Glomerular endothelial cell (primary cell): ENCODE measurements at places on chromosomes 16 and 17. TPM values are rescaled to one million over a fixed set of nuclear protein-coding genes. Genes with fewer than 3 reads are reported as not detected.

- DNase-seq, result no peak
Measured at GRCh38 chr17:36721560-36722120, 120.3 kb downstream of the MRM1 start.

DNA sequence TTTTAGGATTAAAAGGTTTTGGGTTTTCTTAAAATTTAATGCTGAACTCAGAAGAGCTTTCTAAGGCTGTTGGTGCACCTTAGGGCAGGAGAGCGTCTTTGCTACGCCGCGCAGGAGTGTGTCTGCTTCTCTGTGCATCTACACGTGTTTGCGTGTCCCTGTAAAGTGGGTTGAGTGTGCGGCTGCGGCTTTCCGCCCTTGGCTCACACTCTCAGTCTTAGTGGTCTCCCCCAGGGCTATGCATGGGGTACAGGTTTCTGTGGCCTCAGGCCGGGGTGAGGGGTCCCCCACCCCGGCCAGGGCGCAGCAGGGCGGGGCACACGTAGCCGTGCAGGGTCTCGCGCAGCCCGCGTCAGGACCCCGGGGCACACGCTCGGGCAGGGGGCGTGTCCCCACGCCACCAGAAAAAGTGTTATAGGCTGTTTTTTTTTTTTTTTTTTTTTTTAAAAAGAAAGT lies 727 bp upstream of the TENT4B start:
- no peak for DNase-seq

DNA sequence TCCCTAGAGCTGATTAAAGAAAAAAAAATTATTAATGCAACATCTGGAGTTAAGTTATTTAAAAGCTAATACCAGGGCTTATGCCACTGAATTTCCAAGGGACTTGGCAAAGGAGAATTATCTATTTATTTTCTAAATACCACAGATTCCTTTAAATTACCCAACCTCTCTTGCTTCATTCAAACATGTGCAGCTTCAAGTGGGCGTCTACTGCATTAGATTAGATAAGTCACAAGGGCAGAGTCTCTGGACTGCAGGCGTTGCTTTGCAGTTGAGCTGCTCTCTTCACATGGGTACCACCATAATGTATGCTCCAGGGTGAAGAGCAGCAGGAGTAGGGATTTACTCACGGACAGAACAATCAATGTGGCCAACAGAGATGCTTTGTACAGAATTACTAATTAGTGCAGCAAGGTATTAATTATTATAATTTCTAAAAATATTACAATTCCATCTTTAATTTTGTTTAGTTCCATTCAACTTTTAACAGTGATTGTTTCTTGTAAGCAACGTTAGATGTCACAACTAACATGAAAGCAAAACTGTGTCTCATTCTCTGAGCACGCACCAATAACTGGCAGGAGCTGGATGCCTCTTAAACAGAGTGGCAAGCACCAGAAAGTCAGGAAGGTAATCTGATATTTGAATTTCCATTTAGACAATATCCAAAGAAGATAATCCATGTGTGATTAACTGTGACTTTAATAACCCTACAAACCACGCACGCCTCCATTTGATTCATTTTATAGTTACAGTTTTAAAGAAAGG lies 214.2 kb downstream of the STX8 start:
- no peak for DNase-seq

GRCh38 chr17:53919356-53919755 lies 96.6 kb downstream of the KIF2B start:
- no peak for DNase-seq

DNA sequence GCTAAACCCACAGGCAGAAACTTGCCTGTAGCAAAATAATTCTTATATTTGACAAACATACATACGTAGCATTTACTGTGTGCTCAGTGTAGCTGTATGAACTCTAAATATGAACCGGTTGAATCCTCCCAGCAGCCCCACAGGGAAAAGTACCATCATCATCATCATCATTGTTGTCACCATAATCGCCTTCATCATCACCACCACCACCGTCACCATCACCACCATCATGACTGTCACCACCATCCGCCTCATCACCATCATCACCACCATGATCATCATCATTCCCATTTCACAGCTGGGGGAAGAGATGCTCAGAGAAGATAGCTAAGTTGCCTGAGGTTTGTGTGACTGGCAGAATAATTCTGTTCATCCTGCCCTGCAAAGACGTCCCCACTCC lies 81.7 kb downstream of the IRF8 start:
- no peak for DNase-seq

DNA sequence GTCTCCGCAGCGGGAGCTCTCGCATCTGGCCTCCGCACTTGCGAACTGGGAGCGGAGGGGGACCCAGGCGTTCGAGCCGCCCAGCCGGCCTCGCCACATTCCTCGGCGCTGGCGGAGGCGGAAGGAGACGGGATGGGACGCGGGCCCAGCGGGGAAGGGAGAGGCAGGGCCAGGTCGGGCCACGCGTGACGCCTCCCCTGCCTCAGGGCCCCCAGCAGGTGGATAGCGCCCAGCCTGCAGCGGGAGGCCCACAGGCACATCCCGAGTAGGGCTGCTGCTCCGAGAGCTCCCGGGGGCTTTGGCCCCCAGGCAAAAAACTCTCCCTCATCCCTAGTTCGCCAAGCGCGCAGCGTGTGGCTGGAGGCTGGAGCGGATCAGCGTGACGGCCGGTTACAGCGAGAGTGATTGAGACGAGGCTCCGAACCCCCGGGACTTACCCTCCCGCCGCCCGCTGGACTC lies 800 bp downstream of the PLEKHH3 start:
- DNase-seq, result no peak

DNA sequence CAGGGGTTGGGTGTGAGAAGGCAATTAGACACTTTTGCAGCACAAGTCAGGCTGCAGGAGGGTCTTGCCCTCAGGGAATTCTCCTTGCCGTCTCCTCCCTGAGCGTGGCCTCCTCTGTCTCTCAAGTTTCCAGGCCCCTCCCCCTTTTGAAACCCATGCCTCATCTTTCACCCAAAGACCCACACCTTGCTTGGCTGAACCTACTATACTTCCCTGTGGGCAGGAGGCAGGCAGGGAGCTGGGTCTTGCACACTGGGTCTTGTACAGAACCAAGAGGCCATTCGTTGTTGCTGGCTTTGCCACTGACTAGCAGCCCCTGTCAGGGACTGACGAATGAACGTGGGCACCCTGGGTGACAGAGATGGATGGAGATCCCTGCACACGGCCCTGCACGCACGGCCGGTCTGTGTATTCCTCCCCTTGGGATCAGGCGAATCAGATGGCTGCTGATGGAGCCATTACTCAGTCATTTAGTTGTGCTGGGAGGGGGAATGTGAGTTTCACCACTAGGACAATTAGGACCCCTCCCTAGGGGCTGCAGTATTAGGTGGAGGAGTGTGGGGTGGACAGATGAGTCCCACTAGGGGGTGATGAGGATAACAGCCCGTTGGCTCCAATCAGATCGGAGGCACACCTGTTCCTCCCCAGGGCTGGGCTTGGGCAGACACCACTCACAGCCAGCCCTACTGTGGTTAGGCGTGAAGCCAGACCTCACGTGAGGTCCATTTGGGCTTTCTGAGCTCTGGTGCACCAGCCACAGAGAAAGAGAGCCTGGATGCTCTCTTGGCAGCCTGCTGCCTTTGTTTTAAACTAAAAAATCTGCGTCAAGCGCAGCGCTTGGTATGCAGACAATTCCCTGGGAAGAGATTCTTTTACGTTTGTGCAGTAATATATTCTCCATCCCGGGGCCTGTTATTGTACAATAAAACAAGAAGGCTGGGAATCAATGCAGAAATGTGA lies 167.7 kb upstream of the WSCD1 start:
- no peak for DNase-seq

DNA sequence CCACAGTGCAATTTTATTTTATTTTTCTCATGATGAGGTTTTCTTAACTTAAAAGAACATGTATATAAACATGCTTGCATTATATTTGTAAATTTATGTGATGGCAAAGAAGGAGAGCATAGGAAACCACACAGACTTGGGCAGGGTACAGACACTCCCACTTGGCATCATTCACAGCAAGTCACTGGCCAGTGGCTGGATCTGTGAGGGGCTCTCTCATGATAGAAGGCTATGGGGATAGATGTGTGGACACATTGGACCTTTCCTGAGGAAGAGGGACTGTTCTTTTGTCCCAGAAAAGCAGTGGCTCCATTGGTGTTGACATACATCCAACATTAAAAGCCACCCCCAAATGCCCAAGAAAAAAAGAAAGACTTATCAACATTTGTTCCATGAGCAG lies 12.3 kb upstream of the EFCAB13 start:
- no peak for DNase-seq

DNA sequence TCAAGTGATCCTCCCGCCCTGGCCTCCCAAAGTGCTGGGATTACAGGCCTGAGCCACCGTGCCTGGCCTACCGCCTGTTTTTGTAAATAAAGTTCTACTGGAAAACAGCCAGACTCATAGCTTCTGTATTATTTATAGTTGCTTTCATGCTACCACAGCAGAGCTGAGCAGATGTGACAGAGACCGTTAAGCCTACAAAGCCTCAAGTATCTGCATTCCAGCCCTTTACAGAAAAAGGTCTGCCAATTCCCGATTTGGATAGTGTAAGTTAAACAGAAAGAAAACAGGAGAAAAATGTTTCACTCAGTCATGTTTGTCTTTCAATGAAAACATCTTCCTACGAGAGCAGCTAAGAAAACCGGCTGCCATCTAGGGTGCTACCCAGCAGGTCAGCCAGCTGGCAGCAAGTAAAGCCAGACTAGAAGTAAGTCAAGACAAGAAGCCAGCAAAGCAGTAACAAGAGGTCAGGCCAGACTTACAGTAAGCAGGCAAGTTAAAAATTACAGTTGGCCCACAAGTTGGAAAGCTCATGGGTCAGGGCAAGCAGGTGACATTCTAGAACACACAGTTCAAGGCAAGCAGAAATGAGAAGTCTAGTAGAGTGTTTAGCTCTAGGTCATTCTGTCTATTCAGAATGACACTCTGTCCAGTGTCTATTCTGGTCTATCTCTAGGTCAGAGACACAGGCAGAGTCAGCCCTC lies 17.7 kb downstream of the NCBP3 start:
- no peak for DNase-seq

- DNase-seq, result no peak
Measured at GRCh38 chr17:49327835-49328784, 33.9 kb downstream of the ZNF652 start.

- no peak for DNase-seq
Measured at GRCh38 chr17:35129973-35130351, 8.5 kb downstream of the FNDC8 start.

- no peak for DNase-seq
Measured at GRCh38 chr17:56587298-56587697, 6.2 kb upstream of the NOG start.

- DNase-seq, result no peak
Measured at GRCh38 chr16:6913566-6913965, 419.1 kb upstream of the RBFOX1 start.

DNA sequence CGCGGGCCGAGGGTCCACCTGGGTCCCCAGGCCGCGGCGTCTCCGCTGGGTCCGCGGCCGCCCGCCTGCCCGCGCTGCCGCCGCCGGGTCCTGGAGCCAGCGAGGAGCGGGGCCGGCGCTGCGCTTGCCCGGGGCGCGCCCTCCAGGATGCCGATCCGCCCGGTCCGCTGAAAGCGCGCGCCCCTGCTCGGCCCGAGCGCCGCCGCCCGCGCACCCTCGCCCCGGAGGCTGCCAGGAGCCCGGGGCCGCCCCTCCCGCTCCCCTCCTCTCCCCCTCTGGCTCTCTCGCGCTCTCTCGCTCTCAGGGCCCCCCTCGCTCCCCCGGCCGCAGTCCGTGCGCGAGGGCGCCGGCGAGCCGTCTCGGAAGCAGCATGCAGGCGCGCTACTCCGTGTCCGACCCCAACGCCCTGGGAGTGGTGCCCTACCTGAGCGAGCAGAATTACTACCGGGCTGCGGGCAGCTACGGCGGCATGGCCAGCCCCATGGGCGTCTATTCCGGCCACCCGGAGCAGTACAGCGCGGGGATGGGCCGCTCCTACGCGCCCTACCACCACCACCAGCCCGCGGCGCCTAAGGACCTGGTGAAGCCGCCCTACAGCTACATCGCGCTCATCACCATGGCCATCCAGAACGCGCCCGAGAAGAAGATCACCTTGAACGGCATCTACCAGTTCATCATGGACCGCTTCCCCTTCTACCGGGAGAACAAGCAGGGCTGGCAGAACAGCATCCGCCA lies 504 bp downstream of the FOXC2 start:
- DNase-seq, result no peak

GRCh38 chr17:57408071-57408811 lies 151.9 kb downstream of the MSI2 start:
- DNase-seq, result no peak

GRCh38 chr16:61002479-61003204 lies 1033.6 kb downstream of the CDH8 start:
- no peak for DNase-seq

DNA sequence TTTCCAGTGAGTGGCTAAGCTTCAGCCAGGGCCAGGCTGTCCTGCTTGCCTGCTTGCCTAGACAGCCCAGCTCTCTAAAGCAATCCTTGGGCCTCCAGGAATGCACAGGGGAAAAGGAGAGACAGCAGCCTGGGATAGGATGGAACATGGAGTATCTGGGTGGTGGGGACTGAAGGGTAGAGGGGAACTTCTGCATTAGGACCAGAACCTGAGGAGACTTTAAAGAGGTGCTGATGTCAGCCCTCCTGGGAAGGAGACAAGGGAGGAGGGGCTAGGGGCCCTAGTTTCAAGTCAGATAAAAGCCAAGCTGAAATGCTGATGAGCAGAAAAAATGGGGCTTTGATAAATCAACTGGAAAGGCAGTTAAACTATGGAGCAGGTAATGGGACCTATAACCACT lies 1.8 kb downstream of the HOXB7 start:
- DNase-seq, result no peak

DNA sequence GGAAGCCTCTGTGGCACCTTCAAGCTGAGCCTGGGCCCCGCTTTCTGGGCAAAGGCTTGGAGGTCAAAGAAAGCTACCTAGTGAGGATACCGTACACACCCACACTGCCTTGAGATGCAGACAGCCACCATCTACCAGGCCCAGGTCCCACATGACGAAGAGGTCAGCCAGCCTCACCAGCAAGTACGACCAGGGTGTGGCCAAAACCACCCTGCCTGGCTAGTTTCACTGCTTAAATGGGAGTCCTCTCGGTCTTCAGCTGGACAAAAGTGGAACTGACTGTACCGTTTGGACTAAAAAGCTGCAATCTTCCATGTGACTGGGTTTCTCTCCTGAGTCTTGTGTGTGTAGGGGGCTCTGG lies 21.6 kb downstream of the VASN start:
- DNase-seq, result no peak

Gene DLX3
- not detected in 2 replicates for total RNA-seq

Gene GCGR
- not detected in 2 replicates for total RNA-seq

Gene TMEM238L
- not detected in 2 replicates for total RNA-seq

Gene SLC6A2
- not detected in 2 replicates for total RNA-seq

Gene MBTD1
- total RNA-seq, result 4.7 and 11.4 TPM in 2 replicates

Gene CDH15
- 0.06 TPM in 1 of 2 replicates, not detected in the other for total RNA-seq

Gene PIRT
- total RNA-seq, result not detected in 2 replicates

Gene OTOP2
- not detected in 2 replicates for total RNA-seq

Gene ADCY7
- total RNA-seq, result 15.2 and 24.3 TPM in 2 replicates

Gene SOST
- not detected in 2 replicates for total RNA-seq

Gene GRAP
- total RNA-seq, result 77.6 and 87.3 TPM in 2 replicates

Gene IFT20
- 59.4 and 66.1 TPM in 2 replicates for total RNA-seq

Gene ABCA10
- total RNA-seq, result 0.58 and 1.5 TPM in 2 replicates

Gene ASGR1
- 2.6 and 5.4 TPM in 2 replicates for total RNA-seq

Gene WNT9B
- not detected in 2 replicates for total RNA-seq
